ENCODE measurements at places on chromosomes 16 and 17. TPM values are rescaled to one million over a fixed set of nuclear protein-coding genes. Genes with fewer than 3 reads are reported as not detected.

PLCD3 gene
- 19.7 TPM for polyA plus RNA-seq

PPP1R27 gene
- polyA plus RNA-seq = not detected

ZFP3 gene
- polyA plus RNA-seq = 1.8 TPM

PERCC1 gene
- not detected for polyA plus RNA-seq

TPSD1 gene
- polyA plus RNA-seq = not detected

KRTAP4-4 gene
- polyA plus RNA-seq = not detected

GRCh38 chr16:68685685-68686478 lies 40.8 kb downstream of the CDH3 start:
- no peak for DNase-seq

DNA sequence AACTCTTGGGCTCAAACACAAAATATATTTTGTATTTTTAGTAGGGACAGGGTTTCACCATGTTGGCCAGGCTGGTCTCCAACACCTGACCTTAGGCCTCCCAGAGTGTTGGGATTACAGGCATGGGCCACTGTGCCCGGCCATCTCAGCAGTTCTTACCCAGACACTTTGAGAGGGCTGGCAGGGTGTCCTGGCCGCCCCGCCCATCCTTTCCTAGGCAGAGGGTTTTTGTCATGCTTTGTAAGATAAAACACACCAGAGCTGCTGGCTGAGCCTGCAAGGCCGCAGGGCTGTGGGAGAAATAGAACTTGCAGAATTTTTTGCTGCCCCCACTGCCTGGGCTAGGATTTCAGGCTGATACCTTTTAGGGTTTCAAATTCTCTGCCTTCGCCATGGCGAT lies 8.7 kb downstream of the PPL start:
- no peak for DNase-seq

- peak; percentile 58 for DNase-seq
Observed at GRCh38 chr17:74770498-74771318, 5.4 kb downstream of the NAT9 start.

GRCh38 chr17:76537578-76538280 lies at the start of gene CYGB:
Gene CYGB, minus strand, starts transcription at chr17:76537709. Its CDS starts 167 bp downstream, at chr17:76537542.
- peak; percentile 32 for DNase-seq

GRCh38 chr16:23691483-23692189 lies 12.9 kb downstream of the PLK1 start:
- peak; percentile 24 for DNase-seq

- DNase-seq = no peak
Observed at GRCh38 chr17:74244548-74244947, 29.5 kb upstream of the DNAI2 start.

DNA sequence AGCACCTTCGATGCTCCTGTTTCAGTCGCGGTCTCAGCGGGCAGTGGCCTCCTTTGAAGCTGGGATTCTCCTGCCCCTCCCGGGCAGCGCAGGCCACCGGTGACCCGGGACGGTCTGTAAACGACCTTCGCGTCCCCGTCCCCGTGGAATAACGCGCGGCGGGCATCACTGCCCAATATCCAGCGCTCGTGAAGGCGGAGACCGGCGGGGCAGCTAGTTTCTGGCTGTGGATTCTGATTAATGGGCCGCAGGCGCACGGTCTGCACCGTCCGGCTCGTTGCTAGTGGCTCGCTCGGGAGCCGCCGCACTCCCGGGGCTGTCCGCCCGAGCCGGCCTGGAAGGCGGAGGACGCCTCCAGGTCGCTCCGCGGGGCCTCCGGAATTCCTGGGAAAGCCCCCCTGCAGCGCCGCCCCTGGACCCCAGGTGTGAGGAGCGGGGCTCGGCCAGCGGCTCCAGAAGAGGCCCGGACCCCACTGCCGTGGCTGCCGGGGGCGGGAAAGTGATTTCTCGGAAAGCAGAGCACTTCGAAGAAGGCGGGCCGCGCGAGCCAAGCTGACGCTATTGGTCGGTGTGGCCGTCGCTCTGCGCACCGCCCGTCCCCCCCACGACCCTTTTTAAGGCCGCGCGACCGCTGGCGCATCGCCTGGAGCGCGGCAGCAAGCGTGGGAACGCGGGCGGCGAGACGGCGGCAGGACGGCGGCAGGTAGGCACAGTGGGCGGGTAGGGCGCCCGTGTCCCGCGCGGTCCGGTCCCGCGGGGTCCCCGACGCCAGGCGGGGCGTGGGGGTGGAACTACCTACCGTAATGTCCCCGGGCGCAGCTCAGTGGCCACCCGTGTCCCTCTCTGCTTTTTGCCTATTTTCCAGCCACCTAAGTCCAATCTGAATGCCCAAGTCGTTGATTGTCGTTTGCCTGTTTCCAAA lies at the start of gene IRF8:
TSS of gene IRF8 (plus strand) at position 642 of the 922 bp plus-strand sequence. CDS start 3,854 bp downstream, outside the sequence.
- DNase-seq = peak; percentile 25

- DNase-seq = no peak
Observed at GRCh38 chr16:80557037-80557436, 16.2 kb downstream of the DYNLRB2 start.

DNA sequence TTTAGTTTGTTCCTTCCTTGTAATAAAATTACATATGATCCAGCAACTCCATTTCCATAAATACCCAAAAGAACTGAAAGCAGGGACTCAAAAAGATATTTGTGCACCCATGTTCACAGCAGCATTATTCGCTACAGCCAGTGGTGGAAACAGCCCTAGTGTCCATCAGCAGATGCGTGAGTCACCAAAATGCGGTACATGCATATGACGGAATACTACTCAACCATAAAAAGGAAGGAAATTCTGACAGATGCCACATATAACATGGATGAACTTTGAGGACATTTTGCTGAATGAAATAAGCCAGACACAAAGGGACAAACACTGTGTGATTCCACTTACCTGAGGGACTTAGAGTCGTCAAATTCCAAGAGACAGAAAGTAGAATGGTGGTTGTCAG lies 9.1 kb upstream of the SLC47A2 start:
- DNase-seq = no peak

GRCh38 chr17:80018917-80019651 lies 16.6 kb downstream of the TBC1D16 start:
- peak; percentile 31 for DNase-seq

DNA sequence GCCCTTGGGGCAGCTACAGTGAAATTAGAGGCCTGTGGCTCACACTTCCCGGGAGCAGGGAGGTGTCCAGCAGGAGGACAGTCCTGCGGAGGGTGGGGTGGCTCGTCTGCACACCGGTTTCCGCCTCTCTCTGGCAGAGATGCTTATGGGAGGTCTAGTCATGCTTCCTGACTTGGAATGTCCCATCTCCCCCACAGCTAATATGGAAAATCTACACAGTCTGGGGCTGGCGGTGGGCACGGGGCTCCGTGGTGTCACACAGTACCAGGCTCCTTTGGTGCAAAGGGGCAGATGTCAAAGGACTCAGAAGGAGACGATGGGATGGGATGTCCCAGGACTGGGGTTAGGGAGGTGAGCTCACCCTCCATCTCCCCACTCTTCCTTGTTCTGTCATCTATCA lies 44.1 kb upstream of the DOC2B start:
- no peak for DNase-seq

- peak; percentile 49 for DNase-seq
Observed at GRCh38 chr16:81174644-81175324, 63.7 kb upstream of the BCO1 start.

GRCh38 chr17:63476459-63476853 lies 405 bp upstream of the ACE start:
- peak; percentile 46 for DNase-seq

DNA sequence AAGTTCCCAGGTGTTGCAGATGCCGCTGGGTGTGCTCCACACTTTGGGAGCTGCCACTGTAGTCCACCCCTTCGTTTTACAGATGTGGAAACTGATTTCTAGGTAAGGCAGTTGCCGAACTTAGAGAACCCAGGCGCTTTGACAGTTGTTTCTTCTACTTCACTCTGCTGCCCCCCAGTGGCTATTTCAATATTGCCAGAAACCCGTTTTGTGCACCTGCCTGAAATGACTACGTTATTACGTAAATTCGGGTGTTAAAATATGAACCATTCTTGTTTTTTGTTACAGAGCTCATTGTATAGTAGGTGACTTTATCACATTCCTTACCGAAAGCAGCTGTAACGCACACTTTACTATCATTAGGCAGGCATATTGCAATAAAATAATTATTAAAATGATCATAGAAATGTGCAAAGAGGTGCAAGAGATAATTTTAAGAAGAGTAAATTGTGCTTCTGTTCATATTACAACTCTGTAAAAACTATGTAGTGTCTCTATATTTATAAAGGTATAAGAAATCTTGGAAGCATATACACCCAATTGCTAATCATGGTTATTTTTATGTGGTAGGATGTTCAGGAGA lies 44.9 kb downstream of the OTOA start:
- peak; percentile 79 for DNase-seq
